ENCODE measurements at places on chromosomes 1 and 21. TPM values are rescaled to one million over a fixed set of nuclear protein-coding genes. Genes with fewer than 3 reads are reported as not detected.

KLF17 gene
- total RNA-seq: not detected

KCNJ9 gene
- not detected for total RNA-seq

PROK1 gene
- total RNA-seq: 0.40 TPM

THEM5 gene
- total RNA-seq: not detected

TMPRSS15 gene
- not detected for total RNA-seq

DIO1 gene
- total RNA-seq: 6.2 TPM

GRCh38 chr1:147216124-147216523, 9.0 kb downstream of the FMO5 start:
- DNase-seq: no peak

GRCh38 chr1:9844756-9845155, 21.0 kb upstream of the CLSTN1 start:
- no peak for DNase-seq

- no peak for DNase-seq
Measured at GRCh38 chr1:195831789-195832188, 776.5 kb downstream of the KCNT2 start.

- no peak for DNase-seq
Measured at GRCh38 chr1:200275816-200276453, 133.9 kb downstream of the ZNF281 start.

DNA sequence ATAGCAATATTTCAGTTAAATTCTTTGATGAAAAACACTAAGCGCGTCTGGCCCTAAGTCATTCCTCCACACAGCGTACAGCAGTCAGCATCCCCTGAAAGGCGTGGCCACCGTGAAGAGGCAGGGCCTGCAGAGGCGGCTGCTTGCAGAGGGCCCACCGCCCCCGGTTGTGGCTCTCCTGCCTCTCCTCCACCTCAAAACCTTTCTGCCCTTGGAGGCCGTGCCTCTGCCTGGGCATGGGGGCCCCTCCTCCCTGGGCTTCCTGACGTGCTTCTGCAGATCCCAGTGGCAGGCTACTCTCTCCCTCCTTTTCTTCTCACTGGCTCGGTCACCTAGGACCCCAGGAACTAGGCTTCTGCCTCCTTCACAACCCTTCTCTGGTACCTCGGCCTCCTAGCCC, 16.2 kb downstream of the CLSTN1 start:
- no peak for DNase-seq

- DNase-seq: no peak
Measured at GRCh38 chr1:186894415-186894814, 65.7 kb downstream of the PLA2G4A start.

DNA sequence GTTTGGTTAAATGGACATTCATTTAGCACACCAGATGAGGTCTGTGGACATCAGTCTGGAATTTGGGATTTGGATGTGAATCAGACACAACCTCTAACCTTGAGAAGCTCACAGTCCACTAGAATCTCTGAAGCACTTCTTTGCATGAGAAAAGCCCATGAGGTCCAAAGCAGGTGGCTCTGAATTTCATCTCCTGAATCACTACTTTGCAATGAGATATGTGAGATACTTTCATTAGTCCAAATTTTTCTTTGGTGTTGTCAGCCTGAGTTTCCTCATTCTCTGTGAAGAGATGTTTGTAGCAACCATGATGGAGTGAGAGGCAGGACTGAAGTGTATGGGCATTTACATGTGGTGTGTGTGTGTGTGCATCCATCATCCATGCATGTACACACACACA, 16.5 kb upstream of the LCE2D start:
- DNase-seq: no peak

DNA sequence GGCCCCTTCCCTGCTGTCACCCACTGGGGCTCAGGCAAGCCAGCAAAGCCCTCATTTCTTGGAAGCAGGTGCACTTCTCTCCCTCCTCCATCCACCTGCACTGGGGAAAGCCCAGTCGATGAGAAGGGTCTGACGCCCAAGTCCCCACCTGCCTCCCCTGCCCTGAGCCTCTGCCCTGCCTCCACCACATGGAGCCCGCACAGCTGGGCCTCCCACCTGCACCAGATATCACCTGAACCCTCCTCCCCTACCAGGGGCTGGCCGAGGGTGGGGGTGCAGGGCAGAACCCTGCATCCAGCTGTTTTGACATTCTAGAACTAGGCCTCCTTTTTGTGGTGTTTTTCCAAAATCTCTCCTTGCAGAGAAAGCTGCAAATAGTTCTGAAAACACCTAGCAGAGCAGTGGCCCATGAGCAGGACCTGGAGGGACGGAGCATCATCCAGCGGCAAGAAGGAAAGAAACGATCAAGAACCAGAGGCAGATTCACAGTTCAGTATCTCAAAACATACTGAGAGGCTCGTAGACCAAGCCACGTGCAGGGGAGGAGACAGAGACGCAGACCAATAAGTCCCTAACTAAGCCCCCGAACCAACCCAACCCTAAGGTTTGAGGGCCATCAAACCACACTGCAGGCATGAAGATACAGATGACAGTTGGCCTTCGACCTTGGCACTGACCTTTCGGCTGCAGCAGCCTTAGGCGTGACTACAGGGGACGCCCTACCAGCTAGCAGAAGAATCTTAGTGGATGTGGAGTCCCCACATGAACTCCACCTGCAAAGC, 16.7 kb downstream of the CHD5 start:
- no peak for DNase-seq

GRCh38 chr1:212295579-212295978, 10.4 kb downstream of the PPP2R5A start:
- DNase-seq: no peak

DNA sequence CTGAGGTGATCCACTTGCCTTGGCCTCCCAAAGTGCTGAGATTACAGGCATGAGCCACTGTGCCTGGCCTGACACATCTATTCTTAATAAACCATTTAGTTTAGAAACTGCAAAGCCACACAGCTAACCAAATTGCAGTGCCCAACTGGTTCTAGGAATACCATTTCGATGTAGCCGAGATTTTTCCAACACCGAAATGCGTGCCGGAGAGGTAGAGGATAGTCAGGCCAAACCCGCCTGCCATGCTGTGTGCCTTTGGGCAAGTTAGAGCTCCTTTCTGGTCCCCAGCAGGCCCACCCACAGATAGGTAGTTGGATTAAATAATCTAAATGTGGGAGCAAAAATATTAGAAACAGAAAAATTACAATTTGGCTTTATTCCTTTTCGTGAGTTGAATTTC, 254.4 kb downstream of the FOXD2 start:
- no peak for DNase-seq

DNA sequence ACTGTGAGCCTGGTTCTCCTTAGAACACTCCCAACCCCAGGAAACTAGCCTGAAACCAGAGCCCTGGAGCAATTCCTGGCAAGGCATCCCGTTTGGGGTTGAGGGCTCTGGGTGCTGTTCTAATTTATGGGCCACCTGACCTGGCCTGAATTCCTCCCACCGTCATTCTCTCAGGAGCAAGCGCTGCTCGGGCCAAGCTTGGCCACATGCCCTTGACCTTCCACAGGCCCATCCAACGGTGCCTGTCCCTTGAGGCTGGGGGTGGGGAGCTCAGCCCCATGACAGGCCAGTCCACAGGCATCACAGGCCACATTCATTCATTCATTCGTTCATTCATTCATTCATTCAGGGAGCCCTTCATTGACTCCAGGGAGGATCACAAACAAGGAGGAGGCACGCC, 5.3 kb downstream of the PADI2 start:
- DNase-seq: no peak

- DNase-seq: no peak
Measured at GRCh38 chr1:212595229-212595628, 13.3 kb upstream of the ATF3 start.

Data from mucosa of gallbladder (tissue), 1 donor.